ENCODE measurements at places on chromosomes 11 and 22.

- DNase-seq: no peak
Observed at GRCh38 chr11:62534779-62535545, 11.6 kb downstream of the AHNAK start.

- DNase-seq: no peak
Observed at GRCh38 chr11:16240687-16241086, 115.7 kb downstream of the SOX6 start.

DNA sequence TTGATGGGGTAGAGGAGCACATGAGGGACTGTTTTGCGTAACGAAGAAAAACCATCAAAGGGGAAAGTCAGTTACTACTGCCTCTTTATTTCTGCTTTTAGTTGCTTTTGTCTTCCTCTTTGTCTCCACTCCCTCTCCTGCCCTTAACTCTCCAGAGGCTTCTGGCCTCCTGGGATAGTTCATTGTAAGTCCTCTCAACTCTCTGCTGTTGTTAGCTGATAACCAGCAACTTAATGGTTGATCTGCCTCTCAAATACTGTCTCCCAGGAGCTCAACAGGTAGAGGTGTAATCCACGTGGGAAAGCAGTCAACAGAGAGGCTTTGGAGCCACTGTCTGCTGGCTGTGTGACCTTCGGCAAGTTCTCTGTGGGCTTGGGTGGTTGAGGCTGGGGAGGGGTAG, 47.3 kb downstream of the CCDC81 start:
- no peak for DNase-seq

DNA sequence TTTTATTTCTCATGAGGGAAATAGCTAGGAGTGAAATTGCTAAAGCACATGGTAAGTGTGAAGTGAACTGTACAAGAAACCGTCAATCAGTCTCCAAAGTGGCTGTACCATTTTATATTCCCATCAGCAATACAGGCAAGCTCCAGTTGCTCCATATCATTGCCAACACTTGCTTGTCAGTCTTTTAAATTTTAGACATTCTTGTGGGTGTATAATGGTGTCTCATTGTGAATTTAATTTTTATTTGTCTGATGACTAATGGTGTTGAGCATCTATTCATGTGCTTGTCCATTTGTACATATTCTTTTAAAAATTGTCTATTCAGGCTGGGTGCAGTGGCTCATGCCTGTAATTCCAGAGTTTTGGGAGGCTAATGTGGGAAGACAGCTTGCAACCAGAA, 34.1 kb upstream of the SMCO4 start:
- DNase-seq: no peak

DNA sequence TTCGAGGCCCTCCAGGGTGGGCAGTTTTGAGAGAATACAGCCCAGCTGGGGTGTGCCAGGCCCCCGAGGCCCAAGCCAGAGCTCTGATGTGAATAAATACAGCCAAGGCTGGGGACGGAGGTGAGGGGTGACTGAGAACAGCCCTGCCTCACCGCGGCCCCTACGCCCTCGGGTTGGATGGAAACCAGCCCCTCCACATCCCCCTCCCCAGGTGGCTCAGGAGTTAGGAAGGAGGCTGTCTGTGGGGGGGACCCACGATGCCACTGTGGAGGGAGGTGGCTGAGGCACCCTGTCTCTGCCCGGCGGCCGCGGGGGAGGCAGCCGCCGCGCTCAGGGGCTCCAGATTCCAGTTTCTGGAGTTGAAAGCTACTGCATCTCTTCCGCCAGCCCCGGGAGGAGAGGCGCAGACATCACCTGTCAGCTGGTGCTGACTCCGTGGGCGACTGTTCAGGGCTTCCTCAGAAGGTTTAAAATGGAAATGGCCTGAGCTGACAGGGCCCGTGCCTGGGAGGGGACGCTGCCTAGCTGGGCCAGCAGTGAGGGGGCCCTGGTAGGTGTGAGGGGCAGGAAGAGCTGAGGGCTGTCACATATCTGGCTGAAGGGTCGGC, 1.4 kb downstream of the FLRT1 start:
- DNase-seq: no peak

GRCh38 chr11:28488336-28488735, 380.1 kb downstream of the METTL15 start:
- no peak for DNase-seq

GRCh38 chr22:48664586-48664985, 1163.1 kb downstream of the BRD1 start:
- no peak for DNase-seq

- no peak for DNase-seq
Observed at GRCh38 chr22:24435323-24435645, 7.9 kb downstream of the ADORA2A start.

- DNase-seq: peak; percentile 95
Observed at GRCh38 chr22:40040927-40041326, 46.2 kb downstream of the FAM83F start.

DNA sequence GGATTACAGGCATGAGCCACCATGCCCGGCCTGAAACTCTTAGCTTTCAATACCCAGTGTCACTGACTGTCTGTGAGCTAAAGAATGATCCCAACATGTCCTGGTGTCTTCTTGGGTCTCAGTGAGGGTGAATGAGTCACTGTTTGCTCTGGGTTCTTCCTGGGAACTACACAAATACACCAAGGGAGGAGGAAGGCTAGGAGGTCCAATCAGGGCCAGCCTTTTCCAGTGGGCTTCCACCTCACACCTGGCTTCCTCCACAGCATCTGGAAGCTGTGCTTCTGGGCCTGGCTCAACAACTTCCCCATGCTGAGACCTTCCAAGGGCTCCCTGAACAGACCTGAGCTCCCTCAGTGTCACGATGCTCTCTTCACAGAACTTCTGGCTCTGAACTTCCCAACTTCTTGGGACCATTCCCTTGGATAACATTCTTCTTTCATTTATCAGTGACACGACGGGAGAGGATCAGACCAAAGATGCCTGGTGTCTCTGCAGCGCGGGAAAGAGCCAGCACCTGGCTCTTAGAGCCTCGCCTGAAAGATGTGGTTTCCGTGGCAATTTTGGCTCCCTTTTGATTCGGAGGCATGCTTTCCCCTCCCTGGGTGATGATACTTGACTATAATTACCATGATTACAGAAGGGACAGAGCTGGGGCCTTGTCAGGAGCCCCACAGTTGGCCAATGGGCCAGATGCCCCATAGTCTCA, 22.3 kb upstream of the CHRM4 start:
- DNase-seq: no peak

- DNase-seq: no peak
Observed at GRCh38 chr11:34067383-34068065, 16.0 kb downstream of the CAPRIN1 start.

- DNase-seq: no peak
Observed at GRCh38 chr11:19101796-19102520, 15.0 kb upstream of the ZDHHC13 start.

DNA sequence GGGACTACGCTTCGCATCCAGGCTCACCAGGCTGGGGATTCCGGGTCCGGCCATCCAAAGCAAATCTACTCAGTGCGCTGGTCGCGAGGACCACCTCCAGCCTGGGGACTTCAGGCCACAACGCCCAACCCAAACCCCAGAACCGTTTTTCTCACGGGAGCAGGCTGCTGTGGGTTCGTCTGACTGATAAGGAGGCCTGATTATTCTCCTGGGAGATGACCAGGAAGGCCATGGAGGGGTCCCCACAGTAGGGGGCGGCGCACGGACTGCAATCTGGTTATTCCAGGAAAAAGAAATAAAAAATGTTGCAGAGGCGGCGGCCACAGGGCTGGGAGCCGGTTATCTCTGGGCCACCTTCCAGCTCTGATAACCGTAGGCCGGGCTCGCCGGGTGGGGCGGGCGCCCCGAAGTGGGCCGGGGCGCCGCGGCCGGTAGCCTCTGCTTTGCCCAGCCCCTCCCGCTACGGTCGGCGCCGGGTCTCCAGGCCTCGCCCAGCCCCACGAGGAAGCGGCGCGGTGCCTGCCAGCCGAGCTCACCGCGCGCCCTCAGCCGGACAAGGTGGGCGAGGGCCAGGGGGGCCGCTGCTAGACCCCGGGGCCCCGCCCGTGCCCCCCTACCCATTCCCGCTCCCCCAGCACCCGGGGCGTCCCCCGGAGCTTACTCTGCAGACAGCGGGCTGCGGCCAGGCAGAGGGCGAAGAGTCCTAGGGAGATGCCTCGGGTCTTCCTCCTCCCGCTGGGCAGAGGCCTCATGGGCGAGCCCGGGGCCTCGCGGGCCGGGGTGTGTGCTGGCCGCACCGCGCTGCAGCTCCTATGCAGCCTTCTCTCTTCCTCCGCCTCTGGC, 446 bp downstream of the VSTM5 start:
- peak; percentile 78 for DNase-seq

DNA sequence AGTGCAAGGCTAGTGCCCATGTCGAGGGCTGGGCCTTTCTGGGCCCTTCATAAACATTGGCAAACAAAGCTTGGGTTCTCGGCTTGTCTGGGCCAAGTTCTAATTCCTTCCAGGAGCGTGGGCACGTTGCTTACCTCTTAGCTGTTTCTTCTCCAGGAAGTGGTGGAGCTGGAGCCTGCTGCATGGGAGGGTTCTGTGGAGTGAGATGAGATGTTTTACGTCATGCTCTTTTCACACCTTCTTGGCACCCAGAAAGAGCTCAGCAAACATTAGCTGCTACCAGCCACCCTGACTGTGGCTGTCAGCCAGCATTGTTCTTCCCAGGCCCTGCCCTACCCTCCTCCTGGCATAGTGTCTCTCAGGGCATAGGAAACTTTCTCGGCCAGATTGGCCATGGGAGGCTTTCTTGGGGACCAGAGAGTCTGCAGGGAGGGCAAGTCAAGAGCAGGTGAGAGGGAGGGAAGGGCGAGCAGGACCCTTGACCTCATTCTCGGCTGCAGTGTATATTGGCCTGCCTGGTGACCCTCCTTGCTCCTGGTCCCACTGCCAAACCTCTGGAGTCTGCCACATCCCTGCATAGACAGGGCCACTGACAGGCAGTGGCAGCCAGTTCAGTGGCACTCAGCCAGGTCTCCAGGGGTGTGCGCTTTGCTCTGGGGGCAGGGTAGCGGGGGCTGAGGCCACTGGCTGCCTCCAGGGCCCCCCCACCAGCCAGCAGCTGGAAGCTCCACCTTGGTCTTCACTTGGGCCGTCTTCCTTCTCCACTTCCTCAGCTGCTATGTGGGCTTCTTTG, 98.8 kb downstream of the BCR start:
- peak; percentile 57 for DNase-seq

Measured in left lung (tissue), 14 donors.